ENCODE measurements at places on chromosomes 3 and 15. TPM values are rescaled to one million over a fixed set of nuclear protein-coding genes. Genes with fewer than 3 reads are reported as not detected.

Gene DAZL
- not detected for total RNA-seq

Gene PCOLCE2
- total RNA-seq, result 122 TPM

Gene ACSBG1
- total RNA-seq, result not detected

Gene TRH
- not detected for total RNA-seq

Gene MST1R
- total RNA-seq, result 12.6 TPM

Gene HGD
- not detected for total RNA-seq

Gene SEMA3F
- 18.3 TPM for total RNA-seq

Gene LAMB2
- total RNA-seq, result 363 TPM

Gene TMEM87A
- total RNA-seq, result 47.3 TPM

Gene CIB2
- 2.9 TPM for total RNA-seq

Gene TMEM44
- total RNA-seq, result 5.4 TPM

- DNase-seq, result no peak
Observed at GRCh38 chr3:70308760-70309159, 3.7 kb downstream of the MDFIC2 start.

DNA sequence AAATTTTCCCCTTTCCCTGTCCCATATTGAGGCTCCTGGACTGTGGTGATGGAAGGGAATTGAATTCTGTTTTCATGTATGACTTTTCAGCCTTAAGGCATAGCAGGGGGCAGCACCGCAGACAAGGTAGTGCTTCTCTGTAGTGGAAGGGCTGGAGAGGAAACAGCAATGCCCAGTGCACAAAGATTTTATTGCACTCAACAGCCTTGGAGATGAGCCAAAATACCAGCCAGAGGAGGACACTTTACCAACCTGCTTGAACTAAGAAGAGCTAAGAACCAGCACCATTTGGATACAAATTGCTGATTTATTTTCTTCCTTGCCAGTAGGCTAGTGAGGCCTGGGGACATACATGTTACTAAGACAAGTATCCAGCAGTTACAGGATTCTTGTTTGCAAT lies 98.7 kb downstream of the KCNMB2 start:
- DNase-seq, result no peak

- DNase-seq, result no peak
Observed at GRCh38 chr3:14352002-14352627, 50.3 kb upstream of the SLC6A6 start.

DNA sequence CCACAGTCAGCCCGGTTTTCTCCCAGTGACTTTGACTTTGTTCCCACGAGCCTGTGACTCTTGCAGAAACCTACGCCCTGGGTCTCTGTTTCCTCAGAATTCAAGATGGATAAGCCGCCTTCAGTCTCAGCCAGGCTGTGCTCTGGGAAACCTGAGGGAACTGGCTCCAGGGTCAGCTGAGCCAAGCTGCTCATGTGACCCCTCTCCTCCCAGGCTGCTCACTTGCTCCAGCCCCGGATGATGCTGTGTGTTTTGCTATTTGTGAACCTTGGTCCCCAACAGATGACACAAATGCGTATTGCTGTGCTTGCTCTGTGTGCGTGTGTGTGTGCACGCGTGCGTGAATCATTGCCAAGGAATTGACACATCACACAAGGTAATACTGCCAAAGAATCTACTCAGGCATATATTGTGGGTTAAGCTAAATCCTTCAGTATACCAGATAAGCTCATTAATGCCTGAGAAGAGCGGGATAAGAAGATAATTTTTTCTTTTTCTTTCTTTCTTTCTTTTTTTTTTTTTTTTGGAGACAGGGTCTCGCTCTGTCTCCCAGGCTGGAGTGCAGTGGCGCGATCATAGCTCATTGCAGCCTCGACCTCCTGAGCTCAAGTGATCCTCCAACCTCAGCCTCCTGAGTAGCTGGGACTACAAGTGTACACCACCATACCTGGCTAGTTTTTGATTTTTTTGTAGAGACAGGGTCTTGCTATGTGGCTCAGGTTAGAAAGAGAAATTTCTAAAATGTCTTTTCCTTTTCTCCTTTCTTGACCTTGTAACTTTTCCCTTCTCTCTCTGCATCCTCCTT lies 29.2 kb upstream of the UMPS start:
- no peak for DNase-seq

DNA sequence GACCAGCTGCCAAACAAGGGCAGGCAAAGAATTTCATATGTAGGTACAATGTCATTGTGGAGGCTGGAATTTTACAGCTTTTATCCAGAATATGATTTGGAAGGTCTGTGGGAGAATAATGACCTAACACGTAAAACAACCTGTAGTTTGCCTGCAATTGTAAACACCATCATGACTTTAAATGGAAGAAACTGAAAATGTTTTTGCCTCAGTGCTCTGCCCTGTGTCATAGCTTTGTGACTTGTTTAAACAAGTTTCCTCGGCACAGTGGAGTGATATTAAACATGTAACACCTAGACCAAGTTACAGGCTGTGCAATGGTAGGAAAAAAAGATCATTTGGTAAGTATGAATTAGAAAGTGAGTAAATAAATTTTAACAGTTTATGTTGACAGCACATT lies 171.6 kb upstream of the MBNL1 start:
- no peak for DNase-seq

- no peak for DNase-seq
Observed at GRCh38 chr15:73019601-73020146, 32.6 kb upstream of the NEO1 start.

- no peak for DNase-seq
Observed at GRCh38 chr15:40420793-40421192, 15.2 kb downstream of the IVD start.

DNA sequence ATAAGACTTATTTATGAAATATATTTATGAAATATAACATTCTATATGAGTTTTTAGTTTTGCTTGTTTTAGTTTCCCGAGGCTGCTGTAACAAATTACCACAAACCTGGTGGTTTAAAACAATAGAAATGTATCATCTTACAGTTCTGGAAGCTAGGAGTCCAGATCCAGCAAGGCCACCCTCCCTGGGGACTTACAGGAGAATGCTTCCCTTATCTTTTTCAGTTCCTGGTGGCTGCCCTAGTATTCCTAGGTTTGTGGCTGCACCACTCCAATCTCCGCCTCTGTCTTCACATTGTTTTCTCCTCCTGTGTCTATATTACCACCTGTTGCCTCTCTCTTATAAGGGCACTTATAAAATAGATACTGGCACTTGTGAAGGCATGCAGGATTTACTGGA lies 877.8 kb downstream of the TUSC7 start:
- DNase-seq, result no peak

DNA sequence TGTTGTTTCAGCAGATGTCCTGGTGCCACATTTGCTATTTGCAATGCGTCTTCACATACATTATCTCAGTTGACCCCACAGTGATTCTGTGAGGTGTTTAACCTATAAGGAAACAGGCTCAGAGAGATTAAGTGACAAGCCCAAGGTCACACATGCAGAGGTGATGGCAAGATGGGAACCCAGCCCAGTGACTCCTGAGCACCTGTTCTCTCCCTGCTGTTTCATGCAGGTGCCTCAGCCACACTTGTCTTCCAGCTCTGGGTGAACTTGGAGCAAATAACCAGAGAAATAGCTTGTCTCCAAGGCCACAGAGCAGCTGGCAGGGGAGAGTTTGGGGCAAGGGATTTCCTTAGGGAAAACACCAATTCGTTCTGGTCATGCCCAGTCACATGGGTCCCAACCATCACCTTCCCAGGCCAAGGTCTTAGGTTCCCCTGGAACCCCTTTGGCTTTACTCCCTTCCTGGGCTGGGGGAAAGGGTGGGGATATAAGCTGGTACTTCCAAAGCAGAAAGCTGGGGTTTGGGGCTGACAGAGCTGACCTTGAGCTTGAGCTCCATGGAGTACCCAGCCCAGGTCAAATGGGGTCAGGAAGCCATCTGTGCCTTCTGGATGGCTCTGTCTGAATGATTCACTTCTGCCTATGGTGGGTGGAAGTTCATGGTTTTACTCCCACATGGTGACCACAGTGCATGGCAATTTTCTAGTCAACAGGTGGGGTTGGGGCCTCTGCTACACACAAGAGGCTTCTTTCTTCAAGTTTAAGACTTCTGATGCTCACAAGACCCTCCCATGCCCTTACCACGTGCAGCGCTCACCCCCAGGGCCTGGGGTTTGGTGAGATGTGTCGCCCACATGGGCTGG lies 22.4 kb downstream of the LIPC start:
- no peak for DNase-seq

DNA sequence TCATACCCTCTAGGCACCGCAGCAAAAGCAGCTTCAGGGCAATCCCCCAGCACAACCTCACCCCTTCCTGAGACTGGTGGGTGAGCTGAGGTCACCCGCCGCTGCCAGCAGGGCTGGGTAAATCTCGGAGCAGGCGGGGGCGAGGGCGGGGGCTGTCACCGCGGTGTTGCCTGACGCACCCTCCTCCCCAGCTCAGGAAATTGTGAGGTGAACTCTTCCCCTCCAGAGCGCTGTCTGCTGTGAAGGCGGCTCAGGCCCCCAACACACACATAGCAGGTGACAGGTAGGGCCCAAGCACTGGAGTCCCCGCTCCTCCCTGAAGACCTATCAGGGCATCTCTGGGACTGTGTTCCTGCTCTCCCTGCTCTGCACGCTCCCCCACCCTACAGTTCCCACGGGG lies 30.2 kb upstream of the FURIN start:
- no peak for DNase-seq

DNA sequence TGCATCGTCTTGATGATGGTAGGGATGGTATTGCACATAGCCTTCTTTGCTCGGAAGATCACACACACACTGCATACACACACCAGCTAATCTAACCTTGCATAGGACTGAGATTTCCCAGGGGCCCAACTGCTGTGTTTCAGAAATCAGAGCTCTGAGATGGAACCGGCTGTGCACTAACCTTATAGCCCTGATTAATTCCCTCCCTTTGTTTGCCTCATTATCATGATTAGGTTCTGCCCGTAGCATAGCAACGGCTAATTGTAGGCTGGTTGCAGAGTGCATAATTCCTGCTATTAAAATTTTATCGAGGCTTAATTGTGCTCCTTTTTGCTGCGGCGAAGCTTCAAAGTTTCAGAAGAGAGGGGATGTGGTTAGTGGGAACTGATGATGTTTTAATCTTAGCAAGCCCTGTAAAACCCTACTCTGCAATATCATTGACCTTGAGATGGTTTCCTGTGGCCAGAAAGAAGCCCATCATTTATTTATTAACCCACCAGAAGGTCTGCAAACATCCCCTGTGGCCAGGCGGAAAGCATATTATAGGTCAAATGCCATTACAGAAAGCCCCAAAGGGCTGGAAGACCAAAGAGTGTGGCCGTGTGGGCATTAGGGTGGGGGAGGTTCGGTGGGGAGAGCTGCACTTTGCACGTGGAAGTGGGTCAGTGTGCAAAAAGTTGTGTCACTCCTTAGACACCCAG lies 56.2 kb upstream of the GLCE start:
- no peak for DNase-seq

- no peak for DNase-seq
Observed at GRCh38 chr3:31765871-31766270, 215.2 kb downstream of the OSBPL10 start.

GRCh38 chr3:172669021-172669420 lies 41.8 kb downstream of the NCEH1 start:
- DNase-seq, result no peak

DNA sequence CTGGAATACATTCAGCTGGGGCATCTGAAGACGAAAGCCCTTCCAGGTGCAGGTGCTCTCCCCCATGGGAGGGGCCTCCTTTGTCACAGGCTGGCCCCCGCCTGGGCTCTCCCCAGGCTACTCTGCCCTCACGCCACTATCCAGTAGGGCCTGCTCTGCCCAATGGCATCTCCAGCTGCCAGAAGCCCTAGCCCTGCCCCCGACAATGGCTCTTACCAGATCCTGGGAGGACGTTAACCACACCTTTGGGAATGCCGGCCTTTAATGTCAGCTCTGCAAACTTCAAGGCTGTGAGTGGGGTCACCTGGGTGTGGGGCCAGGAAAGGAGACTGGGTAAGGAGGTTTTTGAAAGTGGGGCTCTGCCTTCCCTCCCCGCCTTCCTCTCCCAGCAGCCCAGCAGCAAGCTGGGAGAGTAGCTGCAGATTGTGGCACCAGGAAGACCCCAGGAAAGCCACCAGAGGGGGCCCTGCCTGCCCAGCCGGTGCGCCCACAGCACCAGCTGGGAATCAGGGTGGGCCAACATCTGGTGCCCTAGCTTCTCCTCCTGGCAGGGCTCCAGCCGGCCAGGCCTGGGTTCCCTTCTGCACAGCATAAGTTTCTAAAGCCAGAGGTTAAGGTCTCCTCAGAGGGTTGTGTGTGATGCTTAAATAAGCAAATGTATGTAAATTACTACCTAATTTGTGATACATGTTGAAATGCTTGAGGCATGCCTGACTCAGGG lies 40.4 kb upstream of the SLC41A3 start:
- DNase-seq, result no peak

DNA sequence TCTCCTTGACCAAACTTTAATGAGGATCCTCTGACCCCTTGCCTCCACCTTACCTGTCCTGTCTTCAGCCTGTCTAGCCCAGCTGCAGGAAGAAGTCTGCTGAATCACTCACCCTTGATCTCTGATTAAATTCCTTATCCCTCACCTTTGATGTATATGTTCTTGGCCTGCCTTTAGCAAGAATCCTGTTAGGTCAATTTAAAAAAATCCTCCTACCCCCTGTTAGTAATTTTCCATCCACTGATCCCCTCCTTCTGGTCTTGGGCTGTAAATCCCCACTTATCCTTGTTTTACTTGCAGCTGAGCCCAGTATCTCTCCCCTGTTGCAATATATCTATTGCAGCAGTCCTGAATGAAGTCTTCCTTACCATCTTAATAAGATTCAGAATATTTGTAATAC lies 39.0 kb downstream of the MYH15 start:
- DNase-seq, result no peak

- no peak for DNase-seq
Observed at GRCh38 chr3:69738859-69739203, 433 bp upstream of the MITF start.

All from omental fat pad (tissue), 4 donors.